Sigmoid colon (tissue), 7 donors: ENCODE measurements at places on chromosomes 12 and 14. TPM values are rescaled to one million over a fixed set of nuclear protein-coding genes. Genes with fewer than 3 reads are reported as not detected.

Gene PPFIBP1
- total RNA-seq, result 77.2 TPM

Gene CACNA1C
- total RNA-seq, result 213 TPM

Gene REP15
- 1.1 TPM for total RNA-seq

Gene TAS2R8
- total RNA-seq, result 0.49 TPM

Gene CABP1
- 1.8 TPM for total RNA-seq
